ENCODE measurements at places on chromosomes 2 and 18. TPM values are rescaled to one million over a fixed set of nuclear protein-coding genes. Genes with fewer than 3 reads are reported as not detected.
A peak's percentile ranks its signal among the peaks of the same experiment; 100 is the strongest.

DNA sequence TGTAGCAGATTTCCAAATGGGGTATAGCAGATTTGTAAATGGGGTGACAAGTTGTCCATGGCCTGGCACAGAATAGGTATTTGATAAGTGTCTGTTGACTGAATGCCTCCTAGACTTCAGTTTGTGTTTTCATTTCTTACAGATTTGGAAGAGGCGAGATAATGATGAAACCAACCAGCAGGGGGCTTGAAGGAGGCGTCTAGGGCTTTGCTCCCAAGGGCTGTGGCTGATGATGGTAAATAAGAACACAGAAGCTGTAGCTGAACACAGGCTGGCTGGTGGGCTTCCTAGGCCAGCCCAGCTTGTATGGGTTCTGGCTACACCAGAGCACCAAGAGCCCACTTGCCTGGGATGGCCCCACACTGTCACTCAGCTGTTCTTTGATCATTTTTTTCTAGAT, 19.4 kb downstream of the SFTPB start:
- no peak for DNase-seq

- DNase-seq, result peak; percentile 86
Observed at GRCh38 chr2:98771721-98772524, 41.0 kb upstream of the MGAT4A start.

- peak; percentile 32 for DNase-seq
Observed at GRCh38 chr2:37568565-37568964, 102.9 kb downstream of the CDC42EP3 start.

The SP100 gene
- total RNA-seq, result 210 TPM

GRCh38 chr2:23411752-23412431, 26.9 kb downstream of the KLHL29 start:
- no peak for DNase-seq

DNA sequence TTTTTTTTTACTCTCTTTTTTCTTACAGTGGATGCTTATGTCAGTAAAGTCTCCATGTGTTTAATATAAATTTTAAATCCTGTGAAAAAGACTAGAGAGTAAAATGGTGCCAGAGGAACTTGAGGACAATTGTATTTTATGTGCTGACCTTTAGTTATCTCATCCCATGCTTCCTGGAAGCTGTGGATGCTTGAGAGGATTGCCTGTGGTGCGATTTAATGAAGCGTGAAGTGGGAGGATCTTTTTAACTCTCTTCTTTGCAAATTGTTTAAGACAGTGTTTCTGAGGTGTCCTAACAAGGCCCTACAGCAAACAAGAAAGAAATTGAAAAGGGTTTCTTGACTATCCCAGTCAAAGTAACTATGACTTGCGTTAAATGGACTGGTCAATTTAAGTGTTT, 84.2 kb downstream of the DTNA start:
- no peak for DNase-seq

The ARHGAP25 gene
- 162 TPM for total RNA-seq

DNA sequence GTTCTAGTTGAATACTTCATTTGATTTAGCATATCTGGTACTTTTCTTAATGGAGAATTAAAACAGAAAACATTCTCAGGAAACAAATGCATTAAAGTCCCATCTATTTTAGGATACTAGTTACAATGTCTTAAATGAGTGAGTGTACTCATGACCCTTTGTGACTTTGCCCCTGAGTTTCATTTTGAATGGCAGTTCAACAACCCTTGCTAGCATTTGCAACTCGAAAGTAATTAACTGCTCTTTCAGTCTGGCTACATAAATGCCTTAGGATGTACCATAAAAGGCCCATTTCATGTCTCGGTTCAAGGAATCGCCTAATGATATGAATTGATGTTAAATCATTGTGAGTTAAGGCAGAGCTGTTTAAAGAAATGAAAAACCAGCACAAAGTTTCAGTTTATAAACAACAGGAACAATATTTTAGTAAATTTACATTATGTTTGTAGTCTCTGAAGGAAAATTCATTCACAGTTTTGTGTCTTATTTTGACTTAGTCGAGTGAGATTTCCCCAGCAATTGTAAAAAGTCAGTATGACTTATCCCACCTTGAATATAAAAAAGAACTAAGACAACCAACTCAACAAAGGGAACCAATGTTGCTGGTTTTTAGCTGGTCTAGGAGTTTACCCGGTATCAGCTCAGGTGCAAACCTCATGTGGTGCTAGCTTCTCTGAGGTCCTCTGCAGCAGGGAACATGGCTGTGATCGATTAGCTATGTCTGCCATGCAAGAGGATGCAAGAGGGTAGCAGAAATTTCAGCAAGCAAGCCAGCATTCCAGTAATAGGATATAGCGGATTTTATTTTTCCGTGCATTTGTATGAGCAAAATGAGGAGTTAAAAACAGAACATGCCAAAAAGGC, 386.2 kb downstream of the PTPRM start:
- peak; percentile 26 for DNase-seq

- DNase-seq, result no peak
Observed at GRCh38 chr18:70994116-70994515, 705.3 kb downstream of the SOCS6 start.

- no peak for DNase-seq
Observed at GRCh38 chr18:49742316-49743116, 70.8 kb downstream of the ACAA2 start.

The DYNAP gene
- not detected for total RNA-seq

- no peak for DNase-seq
Observed at GRCh38 chr2:168359082-168359481, 97.0 kb upstream of the CERS6 start.

- DNase-seq, result no peak
Observed at GRCh38 chr2:42618972-42619371, 50.5 kb downstream of the MTA3 start.

The SLC30A3 gene
- not detected for total RNA-seq

The CCDC74B gene
- 0.30 TPM for total RNA-seq

- DNase-seq, result no peak
Observed at GRCh38 chr2:146642066-146642465, 1202.8 kb upstream of the ACVR2A start.

The ELOA2 gene
- total RNA-seq, result not detected

DNA sequence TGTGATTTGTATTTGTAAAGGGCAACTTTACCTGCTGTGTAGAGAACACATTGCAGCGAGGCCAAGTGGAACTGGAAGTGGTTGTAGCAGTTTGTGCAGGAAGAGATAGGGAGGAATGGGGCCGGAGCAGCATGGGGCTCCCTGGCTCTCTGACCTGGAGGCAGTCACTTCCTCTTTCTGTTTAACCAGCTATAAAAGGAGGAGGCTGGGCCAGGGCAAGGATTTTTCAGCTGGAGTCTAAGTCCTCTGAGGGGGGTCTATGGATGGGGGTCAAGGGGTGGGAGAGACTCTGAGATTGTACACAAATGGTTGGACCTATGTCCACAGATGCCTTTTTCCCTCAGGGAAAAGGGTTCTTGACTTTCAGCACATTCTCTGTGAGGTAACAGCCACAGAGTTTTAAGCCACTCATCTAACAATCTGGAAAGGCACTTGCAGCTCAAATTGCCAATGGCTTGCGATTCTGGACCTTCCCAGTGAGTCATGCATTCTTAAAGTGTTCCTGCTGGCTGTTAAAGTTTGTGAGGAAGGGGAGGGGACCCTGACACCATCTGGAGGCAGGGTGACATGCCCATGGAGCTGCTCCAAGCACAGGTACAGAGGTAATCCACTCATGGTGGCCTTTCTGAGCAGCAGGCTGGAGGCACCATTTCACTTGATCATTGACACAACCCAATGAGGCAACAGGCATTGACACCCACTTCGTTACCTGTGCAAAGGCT, 347.0 kb downstream of the CYRIA start:
- DNase-seq, result no peak

- DNase-seq, result no peak
Observed at GRCh38 chr2:100936070-100936741, 65.9 kb upstream of the RPL31 start.

The TMEM37 gene
- 0.44 TPM for total RNA-seq

The CASP8 gene
- 199 TPM for total RNA-seq

DNA sequence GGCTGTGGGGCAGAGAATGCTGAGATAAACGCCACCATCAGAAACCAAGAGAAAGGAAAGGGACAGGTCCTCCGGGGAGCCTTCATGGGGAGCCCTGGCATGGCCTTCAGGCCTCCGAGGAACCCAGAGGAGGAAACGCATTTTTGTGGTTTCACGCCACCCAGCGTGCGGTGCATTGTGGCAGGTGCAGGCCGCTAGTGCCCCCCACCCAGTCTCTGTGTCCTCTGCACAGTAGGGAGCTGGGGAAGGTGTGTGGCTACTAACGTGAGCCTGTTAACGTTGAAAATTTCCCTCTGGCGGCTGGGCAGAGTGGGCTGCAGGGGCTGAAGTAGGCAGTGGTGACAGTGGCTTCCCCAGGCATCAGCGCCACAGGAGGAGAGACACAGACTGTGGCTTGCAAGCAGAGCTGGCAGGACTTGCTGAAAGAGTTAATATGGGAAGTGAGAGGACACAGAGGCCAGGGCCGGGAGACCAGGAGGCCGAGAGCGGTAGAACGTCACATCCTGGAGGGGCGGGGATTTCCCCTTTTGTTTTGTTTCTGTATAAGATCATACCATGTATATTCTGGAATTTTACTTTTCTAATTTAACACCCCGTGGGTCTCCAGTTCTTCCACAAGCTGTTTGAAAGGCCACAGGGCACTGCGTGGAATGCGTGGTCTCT, 166.9 kb downstream of the GBX2 start:
- DNase-seq, result no peak

DNA sequence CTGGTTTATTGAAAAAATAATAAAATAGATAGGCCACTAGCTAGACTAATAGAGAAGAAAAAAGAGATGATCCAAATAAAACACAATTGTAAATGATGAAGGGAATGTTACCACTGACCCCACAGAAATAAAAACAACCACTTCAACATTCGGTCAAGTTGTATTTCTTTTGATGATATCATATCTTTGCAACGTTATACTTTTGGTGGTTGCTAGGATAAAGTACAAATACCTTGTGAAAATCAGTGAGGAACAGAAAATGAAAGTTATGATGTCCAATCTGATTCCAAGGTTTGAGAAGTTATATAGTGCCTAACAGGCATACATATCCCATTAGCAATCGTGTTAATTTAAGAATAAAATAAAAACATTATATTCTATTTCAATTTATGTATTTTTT, 6.6 kb upstream of the ASNSD1 start:
- DNase-seq, result no peak

DNA sequence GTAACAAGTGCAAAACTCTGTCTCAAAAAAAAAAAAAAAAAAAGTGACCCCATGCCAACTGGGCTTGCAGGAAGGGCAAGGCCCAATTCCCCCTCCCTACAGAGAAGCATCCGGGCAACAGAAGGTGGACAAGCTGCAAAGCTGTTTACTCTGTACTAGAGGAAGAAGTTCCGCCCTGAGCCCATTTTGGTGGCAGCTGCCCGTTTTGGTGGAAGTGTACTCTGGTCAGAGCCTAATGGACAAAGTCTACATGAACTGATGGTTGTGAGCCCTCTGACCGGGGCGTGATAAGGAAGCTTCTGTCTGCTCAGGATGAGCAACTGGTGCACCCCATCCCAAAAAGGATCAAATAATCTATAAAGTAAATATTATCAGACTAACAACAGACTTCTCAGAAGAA, 65.0 kb downstream of the TRAPPC8 start:
- no peak for DNase-seq

DNA sequence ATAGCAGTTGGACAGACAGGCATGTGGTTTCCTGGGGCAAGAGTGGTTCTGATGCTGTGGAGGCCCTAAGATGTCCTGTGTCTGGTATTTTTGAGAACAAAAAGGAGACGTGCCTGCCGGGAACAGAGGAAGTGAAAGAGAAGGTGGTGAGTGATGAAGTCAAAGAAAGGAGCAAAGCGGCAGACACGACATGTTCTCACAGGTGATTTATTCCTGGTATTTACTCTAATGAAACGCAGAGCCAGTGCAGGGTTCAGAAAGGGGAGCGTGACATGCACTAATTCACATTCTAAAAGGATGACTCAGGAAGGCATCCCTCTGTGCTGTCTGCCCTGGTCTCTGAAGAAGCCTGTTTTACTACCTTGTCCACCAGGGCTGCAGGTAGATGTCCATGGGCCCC, 211.0 kb downstream of the KCNE4 start:
- no peak for DNase-seq

GRCh38 chr2:237698358-237698694, 70.9 kb downstream of the LRRFIP1 start:
- DNase-seq, result no peak

DNA sequence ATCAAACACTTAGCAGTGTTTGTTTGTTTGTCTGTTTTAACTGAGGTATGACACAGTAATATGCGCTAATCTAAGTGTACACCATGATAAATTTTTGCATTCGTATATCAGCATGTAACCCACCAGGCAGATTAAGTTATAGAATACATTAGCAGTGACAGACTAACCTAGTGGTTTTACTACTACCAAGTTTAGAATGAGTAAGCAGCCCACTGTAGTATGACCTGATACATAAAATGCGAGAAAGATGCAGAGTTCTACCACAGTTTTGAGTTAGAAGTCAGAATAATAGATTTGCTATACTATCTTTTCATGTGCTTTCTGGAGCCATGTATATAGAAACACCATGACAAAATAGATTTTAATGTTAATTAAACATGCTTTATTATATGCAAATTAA, 19.1 kb upstream of the MAP4K4 start:
- DNase-seq, result no peak

GRCh38 chr18:78637442-78638402, 341.9 kb upstream of the SALL3 start:
- no peak for DNase-seq

GRCh38 chr18:76927223-76927725, 104.9 kb downstream of the ZNF236 start:
- DNase-seq, result no peak

DNA sequence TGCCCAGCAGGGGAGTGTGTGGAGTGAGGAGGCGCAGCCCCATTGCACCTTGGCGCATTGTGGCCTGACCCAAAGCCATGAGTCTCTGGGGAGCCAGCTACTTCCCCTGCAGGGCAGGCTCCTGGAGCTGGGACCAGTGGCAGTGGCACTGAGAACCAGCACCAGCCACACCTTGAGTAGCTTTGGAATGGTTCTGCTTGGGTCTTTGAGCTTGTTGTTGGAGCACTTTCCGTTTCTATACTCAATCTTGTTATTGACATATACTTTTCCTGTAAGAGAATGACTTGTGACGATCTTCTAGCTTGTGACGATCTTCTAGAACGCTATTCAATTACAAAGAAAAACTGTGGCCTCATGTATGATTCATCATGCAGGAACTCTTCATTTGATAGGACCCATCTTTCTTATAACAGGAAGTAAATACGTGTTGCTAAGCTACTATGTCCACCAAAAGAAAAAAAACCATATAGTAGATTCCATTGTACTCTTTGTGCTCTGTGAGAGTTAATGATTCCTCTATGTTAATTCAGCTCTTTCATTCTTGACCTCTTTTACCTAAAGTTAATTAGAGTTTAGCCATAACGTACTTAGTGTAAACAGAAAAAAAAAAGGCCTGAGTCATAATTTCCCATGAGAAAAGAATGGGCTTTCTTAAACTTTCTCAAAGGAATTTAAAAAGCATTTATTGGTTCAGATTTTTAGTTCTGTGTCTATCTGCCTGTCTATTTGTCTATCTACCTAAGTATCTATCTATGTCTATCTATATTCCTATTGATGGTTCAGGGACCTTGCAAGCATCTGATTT, 113.1 kb downstream of the GATA6 start:
- DNase-seq, result peak; percentile 46

The UPP2 gene
- not detected for total RNA-seq

The DYNC2LI1 gene
- 3.9 TPM for total RNA-seq

The ASPRV1 gene
- total RNA-seq, result 2.3 TPM

GRCh38 chr2:37671816-37672103, 318 bp upstream of the CDC42EP3 start:
- no peak for DNase-seq

The NYAP2 gene
- not detected for total RNA-seq

All from CD4-positive, alpha-beta memory T cell (primary cell).